ENCODE measurements at places on chromosomes 13 and 19.

DNA sequence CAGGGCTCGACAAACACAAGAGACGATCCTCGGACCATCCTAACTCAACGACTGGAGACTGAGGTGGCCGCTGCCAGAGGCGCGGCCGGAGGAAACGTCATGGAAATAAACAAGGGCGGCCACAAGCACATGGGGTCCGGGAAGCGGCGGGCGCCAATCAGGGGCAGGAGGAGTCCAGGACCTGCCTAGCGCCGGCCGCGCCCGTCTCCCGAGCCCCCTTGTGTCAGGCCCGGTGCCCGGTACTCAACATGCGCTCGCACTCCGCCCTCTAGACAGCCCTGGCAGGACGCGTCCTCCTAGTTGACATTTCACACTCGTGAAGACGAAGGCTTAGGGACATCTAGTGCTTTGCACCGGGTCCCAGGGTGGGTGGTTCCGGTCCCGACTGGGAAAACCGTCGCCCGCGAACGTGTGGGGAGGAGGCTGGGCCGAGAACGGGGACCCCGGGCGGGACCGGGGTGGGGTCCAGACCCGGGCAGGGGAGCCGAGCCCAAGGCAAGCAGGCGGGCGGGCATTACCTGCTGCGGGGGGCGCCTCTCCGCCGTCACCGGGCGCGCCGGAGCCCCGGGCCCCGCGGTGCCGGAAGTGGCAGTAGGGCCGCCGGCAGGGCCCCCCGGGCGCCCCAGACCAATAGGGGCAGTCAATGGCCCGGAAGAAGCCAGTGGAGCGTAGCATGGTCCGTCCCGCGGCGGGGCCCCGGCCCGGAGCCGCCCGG, 442 bp downstream of the REXO1 start:
- peak; percentile 26 for DNase-seq

GRCh38 chr13:109844396-109844795, 58.0 kb upstream of the IRS2 start:
- DNase-seq: no peak

- DNase-seq: no peak
These were observed 5.7 kb upstream of the FBXO27 start for GRCh38 chr19:39038098-39038497.

- DNase-seq: no peak
These were observed 21.3 kb downstream of the ZNF77 start for GRCh38 chr19:2923510-2923909.

GRCh38 chr19:38388349-38389100, at the start of gene SPRED3:
TSS of gene SPRED3 (plus strand) at chr19:38388697. CDS start at chr19:38390303, 1,606 bp downstream.
- DNase-seq: peak; percentile 33

DNA sequence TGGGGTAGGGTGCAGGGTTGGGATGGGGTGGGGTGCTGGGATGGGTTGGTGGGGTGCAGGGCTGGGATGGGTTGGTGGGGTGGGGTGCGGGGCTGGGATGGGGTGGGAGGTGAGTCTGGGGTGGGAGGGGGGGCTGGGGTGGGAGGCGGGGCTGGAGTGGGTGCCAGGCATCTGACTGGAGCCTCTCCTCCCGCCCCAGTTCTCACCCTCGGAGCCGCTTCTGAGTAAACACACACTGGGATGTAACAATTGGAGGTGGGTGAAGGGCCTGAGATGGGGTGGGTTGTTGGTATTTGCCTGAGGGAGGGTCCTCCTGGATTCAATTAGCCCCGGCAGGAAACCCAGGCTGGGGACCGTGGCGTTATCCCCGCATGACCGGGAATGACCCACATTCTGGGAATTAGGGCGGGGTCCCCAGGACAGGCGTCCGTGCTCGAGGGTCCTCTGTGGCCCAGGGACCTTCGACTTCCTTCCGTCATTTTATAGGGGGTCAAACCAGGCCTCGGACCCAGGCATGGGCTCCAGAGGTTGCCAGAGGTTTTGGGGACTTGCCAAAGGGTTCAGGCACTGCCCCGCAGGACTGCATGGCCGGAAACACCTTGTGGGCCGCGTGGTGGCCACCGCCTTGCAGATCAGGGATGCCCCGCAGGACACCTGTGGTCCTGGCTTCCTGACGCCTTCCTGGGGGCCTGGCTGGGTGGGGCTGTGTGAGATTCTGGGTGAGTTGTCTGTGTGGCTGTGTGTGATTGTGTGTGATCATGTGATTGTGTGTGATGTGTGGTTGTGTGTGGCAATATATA, 1.4 kb downstream of the TMPRSS9 start:
- no peak for DNase-seq

DNA sequence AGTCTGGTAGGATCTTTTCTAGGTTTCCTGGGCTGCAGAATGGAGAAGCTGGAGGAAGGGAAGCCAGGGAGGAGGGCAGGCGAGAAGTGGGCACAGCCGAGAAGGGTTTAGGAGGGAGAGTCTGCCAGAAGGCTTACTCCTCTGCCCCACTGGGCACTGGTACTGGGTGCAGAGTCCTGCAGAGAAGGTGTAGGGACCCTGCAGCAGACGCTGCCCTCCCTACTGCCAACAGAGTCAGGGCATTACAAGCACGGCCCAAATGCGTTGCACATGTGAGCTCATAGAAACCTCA, 726 bp upstream of the PEPD start:
- DNase-seq: no peak
